ENCODE measurements at places on chromosomes 5 and 9. TPM values are rescaled to one million over a fixed set of nuclear protein-coding genes. Genes with fewer than 3 reads are reported as not detected.
A peak's percentile ranks its signal among the peaks of the same experiment; 100 is the strongest.

The ARL14EPL gene
- total RNA-seq = not detected

The OGN gene
- total RNA-seq = 1.3 TPM

The CACFD1 gene
- total RNA-seq = 9.1 TPM

The ADAMTS19 gene
- total RNA-seq = 0.33 TPM

DNA sequence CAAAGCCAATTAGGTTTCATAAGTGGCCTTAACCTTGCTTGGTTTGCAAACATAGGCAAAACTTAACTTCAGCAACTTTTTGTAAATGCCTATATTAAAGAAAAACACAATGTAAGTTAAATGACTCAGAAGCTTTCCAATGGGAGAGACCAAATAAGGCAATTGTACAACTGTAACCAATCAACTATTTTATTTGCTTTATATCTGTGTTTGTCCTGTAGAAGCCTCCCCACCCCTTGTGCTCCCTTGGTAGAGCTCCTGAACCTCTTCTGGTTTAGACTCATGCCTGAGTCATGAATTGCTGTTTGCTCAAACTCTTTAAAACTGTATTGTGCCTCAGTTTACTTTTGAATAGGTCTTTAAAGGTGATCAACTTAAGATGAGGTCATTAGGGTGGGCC, 3.0 kb upstream of the C1QTNF3 start:
- H3K27me3 ChIP-seq = no peaks in the 10 kb centered on the region
- H3K27ac ChIP-seq = no peak overlapping the region
- peak; percentile 73 for DNase-seq
- H3K36me3 ChIP-seq = no peaks in the 10 kb centered on the region

DNA sequence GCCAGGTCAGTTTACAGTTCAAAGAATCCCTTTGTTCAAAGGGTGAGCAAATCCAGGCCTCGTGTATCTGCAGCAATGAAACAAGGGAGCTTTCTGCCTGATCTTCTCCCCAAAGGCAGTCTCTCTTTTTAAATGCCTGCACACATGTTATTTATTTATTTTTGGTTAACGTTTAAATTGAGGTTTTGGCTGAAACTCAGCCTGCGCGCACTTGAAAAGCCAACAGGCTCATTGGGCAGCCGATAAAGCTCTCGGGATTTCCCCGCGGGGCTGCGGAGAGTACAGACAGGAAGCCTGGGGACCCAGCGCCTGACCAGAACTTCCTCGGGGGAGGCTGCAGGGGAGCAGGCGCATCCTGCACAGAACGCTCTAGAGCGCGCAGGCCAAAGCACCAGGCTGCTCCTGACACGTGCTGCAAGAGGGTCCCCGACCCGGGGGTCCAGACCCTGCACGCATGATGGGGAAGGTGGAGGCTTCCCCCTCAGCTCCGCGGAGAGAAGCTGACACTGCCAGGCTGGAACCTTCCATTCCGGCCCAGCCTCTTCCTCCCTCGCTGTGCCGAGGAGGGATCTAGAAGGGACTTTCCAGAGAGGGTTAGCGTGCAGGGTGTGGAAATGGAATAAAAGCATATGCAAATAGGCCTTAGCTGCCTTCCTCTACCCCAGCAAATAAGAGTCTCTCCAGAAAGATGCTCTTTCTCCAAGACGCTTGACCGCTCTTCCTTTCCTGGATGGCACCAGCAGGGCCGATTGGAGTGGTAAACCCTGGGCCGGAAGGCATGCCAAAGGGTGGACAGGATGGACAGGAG, 46.1 kb downstream of the PTTG1 start:
- DNase-seq = peak; percentile 79
- no peak overlapping the region for H3K4me3 ChIP-seq
- no peaks in the 10 kb centered on the region for H3K36me3 ChIP-seq
- H3K4me1 ChIP-seq = peaks cover 3% of the 10 kb centered on the region

DNA sequence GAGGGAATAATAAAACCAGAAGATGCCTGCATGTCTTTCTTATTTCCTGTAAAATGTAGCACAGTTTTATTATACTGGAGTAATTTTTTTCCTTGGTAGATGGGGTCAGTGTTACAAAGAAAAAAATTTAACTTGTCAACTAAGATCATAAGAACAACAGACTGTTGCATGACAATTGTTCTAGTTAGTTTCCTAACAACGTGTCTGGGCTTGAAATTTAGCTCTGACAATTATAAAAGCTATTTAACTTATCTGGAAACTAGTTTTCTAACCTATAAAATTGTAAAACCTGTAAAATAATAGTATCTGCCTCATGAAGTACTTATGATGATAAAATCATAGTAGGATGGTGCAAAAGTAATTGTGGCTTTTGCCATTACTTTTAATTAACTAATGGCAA, 4.9 kb downstream of the SHOC1 start:
- H3K27me3 ChIP-seq = no peaks in the 10 kb centered on the region
- H3K4me1 ChIP-seq = no peaks in the 10 kb centered on the region
- no peaks in the 10 kb centered on the region for H3K36me3 ChIP-seq
- H3K4me3 ChIP-seq = no peak overlapping the region

DNA sequence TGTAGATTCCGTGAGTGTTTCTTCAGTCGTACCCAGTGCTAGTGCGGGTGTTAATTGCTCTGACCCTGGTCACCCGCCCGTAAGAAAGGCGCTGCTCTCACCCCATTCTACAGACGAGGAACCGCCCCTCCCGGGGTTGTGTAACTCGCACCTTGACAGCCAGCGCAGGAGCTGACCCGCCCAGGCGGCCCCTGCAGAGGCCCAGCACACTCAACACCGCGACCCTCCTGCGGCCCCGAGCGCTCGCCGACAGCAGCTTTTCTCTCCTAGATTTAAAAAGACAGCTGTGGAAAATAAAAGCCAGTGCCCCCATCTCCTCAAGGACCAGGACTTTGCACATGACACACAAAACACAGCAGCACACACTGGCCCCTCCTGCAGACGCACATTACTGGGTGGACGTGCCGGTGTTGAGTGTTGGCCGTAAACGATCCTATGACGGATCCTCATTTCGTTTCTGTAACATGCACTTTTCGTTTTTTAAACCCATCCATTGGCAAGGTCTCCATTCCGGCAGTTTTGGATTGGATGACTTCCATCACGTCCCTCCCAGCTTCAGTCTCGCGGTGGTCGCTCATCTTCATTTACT, 22.9 kb downstream of the OR2V2 start:
- H3K27me3 ChIP-seq = no peaks in the 10 kb centered on the region
- H3K4me3 ChIP-seq = peak overlapping the region; percentile 24
- DNase-seq = no peak

DNA sequence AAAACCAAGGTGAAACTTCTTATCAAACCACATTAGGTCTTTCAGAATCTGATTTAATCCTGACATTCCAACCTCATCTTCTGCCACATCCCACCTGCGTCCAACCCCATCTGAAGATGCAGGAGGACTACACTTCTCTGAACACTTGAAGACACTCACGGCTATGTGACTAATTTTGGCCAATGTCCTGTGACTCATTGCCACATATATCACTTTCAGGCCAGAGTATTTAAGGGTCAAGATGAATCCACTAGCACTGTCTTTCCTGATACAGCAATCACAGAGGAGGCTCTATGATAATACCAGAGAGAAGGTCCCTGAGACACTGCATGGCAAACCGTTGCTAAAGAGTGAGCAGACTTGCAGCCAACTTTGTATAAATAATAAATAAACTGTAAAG, 323.4 kb downstream of the NR2F1-AS1 start:
- no peak overlapping the region for H3K27ac ChIP-seq
- no peaks in the 10 kb centered on the region for H3K27me3 ChIP-seq
- no peaks in the 10 kb centered on the region for H3K36me3 ChIP-seq
- H3K4me1 ChIP-seq = no peaks in the 10 kb centered on the region

DNA sequence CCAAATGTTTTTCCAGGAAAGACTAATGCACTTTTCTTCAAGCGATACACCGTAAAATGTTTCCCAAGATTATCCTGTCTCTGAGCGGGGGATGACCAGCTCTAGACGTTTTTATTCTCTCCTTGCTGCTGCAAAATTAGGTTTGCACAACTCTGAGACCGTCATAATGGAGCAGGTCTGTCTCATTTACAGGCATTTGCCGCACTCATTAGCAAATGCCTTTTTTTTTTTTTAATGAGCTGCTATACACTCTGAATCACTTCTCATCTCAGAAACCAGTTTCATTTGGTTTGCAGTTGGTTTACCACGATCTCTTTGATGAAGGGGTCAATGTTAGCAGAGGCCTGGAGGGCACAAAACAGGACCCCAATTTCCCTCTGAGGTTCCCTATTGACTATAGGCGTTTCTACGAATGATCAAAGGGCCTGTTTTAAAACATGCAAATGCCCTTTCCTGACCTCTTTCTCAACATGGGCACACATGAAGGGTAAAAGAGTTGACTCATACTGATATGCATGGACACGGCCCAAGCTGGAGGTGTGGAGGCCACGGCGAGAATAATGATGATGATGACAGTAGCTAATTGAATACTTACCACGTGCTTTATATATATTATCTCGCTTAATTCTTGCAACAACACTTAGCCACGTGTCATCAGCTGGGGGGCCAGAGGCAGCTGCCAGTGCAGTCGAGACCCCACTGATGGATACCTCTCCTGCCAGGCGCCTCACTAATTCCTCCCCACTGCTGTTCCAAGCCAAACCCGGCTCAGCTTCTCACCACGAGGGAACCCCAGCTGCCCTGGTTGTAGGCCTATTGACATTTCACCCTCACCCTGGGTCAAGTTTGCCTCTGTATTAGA, 89.9 kb upstream of the PTCH1 start:
- no peaks in the 10 kb centered on the region for H3K36me3 ChIP-seq
- H3K27me3 ChIP-seq = no peaks in the 10 kb centered on the region
- no peaks in the 10 kb centered on the region for H3K4me1 ChIP-seq
- no peak overlapping the region for H3K4me3 ChIP-seq
- DNase-seq = no peak

DNA sequence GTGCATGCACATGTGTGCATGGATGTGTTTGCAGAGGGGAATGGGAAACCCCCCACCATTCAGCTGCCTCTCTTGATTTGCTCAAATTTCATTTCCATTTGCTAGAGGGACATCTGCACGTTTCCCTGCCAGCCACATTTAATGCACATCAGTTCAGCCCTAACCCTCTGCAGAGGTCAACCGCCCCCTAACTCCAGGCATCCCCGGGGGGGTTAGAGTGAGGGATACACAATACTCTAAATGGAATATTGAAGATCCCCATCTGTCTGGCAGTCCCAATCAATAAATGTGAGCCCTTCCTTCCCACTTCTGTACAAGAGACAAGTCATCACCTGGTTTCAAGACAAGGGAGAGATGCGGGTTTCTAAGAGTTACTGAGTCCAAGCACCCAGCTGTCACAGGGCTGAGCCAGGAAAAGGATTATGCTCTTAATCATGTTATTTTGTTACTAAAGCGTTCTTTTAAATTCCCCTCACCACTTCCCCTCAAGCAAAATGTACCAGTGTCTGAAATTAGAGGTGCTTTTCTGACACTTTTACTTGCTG, 134.1 kb downstream of the SEMA6A start:
- DNase-seq = no peak
- no peak overlapping the region for H3K27ac ChIP-seq
- H3K4me3 ChIP-seq = no peak overlapping the region
- H3K27me3 ChIP-seq = no peaks in the 10 kb centered on the region
- H3K4me1 ChIP-seq = no peaks in the 10 kb centered on the region
- H3K36me3 ChIP-seq = no peaks in the 10 kb centered on the region

DNA sequence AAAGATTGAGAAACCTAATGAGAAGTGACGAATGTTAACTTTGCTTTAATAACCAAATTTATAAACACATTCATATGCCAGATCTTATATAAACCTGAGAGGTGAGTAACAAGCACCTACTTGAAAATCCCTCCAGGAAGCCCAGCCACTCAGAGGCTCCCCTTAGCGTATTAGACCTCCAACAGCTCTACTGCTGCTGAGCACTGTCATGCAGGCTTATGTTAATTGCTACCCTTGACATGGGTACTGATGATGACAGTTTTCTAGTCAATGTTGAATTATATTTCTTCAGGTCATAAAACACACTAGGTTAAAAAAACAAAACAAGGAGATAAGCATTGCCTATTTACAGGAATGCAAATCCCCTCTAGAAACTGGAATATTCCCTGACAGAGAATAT, 161.2 kb downstream of the MPDZ start:
- no peak overlapping the region for H3K27ac ChIP-seq
- H3K4me1 ChIP-seq = peaks cover 4% of the 10 kb centered on the region
- H3K4me3 ChIP-seq = no peak overlapping the region
- no peaks in the 10 kb centered on the region for H3K36me3 ChIP-seq

- no peaks in the 10 kb centered on the region for H3K36me3 ChIP-seq
- H3K27me3 ChIP-seq = no peaks in the 10 kb centered on the region
- DNase-seq = no peak
- no peaks in the 10 kb centered on the region for H3K4me1 ChIP-seq
These were observed 139.9 kb downstream of the PIP5K1B start for GRCh38 chr9:68844631-68845612.

- DNase-seq = no peak
- H3K27me3 ChIP-seq = no peaks in the 10 kb centered on the region
- no peak overlapping the region for H3K4me3 ChIP-seq
- H3K36me3 ChIP-seq = no peaks in the 10 kb centered on the region
- H3K27ac ChIP-seq = no peak overlapping the region
These were observed 3.1 kb upstream of the EEIG1 start for GRCh38 chr9:127983847-127984289.

DNA sequence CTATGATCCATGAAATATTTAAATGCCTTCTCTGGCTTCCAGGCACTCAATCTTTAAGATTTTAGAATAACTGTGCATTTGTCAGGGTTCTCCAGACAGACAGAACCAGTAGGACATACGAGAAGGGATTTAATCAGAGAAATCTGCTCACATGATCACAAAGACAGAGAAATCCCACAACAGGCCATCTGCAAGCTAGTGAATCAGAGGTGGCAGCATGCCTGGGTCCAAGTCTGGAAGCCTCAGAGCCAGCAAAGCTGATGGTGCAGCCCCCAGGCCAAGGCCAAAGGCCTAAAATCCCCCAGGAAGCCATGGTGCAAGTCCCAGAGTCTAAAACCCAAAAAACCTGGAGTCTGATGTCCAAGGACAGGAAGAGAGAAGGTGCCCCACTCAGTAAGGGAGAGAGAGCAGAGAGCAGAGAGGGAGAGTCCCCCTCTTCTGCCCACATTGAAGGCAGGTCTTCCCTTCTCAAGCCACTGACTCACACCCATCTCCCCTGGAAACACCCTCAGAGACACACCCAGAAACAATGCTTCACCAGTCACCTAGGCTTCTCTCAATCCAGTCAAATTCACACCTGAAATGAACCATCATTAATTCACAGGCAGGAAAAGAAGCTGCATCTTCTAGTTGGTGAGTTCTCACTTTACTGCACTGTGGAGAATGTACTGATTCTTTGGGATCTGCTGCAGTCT, 48.7 kb downstream of the CAMSAP1 start:
- H3K27ac ChIP-seq = no peak overlapping the region
- H3K4me1 ChIP-seq = peaks cover 6% of the 10 kb centered on the region
- H3K36me3 ChIP-seq = no peaks in the 10 kb centered on the region
- H3K4me3 ChIP-seq = no peak overlapping the region
- DNase-seq = peak; percentile 34

DNA sequence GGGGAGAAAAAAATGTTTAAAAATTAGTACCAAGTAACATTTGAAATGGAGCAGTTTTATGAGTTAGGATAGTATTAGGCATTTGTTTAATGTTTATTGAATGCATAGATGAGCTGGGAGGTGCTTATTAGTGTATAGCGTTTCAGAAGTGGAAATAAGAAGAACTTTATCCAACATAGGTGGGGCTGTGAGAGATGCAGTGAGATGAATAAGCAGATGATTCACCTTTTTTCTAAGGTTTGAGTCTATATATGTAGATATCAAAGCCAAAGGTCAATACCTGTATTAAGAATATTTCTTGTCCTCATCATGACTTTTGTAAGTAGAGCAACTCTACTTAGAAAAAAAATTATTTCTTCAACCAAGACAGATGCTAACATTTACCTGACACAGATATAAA, 54.6 kb upstream of the POU4F3 start:
- peaks cover 1% of the 10 kb centered on the region for H3K36me3 ChIP-seq
- H3K27me3 ChIP-seq = no peaks in the 10 kb centered on the region
- no peak overlapping the region for H3K27ac ChIP-seq
- H3K4me3 ChIP-seq = no peak overlapping the region

All from fibroblast of lung (primary cell).